ENCODE measurements at places on chromosomes 12 and 14. TPM values are rescaled to one million over a fixed set of nuclear protein-coding genes. Genes with fewer than 3 reads are reported as not detected.

GRCh38 chr14:94644102-94644535 lies 31.9 kb downstream of the SERPINA3 start:
- DNase-seq, result no peak
- no peaks in the 10 kb centered on the region for H3K36me3 ChIP-seq
- no peaks in the 10 kb centered on the region for H3K4me1 ChIP-seq

DNA sequence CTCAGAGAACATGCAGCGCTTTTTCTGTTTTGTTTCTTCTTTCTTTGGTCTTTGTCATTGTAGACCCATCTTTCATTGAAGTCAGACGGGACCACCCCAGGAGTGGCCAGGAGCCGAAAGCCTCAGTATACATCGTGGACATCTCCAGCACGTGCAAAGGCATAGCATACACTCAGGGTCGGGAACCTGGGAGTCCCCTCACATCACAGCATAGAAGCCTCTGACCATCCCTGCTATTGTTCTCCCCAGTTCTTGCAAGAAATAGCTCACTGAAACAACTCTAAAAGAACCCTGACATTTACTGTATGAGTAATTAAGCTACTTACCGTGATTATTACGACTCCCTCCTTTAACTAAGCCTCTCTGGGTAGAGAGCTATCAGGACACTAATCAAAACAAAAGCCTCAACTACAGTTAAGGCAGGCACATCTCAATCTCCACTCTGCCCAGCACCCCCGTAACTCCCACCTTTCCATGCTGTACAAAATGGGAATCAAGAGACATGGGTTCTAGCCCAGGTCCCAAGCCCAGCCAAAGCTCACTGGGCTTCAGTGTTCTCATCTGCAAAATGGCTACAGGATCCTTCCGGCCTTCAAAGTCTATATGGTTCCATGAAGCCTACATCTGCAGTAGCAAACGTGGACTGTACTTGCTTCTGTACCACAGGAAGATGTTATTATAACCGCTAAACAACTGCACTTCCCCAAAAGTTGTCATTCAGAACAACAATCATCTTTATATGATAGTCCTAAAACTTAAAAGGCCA lies 6.7 kb downstream of the CCDC88C start:
- peak; percentile 47 for DNase-seq
- no peaks in the 10 kb centered on the region for H3K4me1 ChIP-seq
- no peaks in the 10 kb centered on the region for H3K27me3 ChIP-seq
- no peaks in the 10 kb centered on the region for H3K36me3 ChIP-seq
- H3K4me3 ChIP-seq, result no peak overlapping the region

DNA sequence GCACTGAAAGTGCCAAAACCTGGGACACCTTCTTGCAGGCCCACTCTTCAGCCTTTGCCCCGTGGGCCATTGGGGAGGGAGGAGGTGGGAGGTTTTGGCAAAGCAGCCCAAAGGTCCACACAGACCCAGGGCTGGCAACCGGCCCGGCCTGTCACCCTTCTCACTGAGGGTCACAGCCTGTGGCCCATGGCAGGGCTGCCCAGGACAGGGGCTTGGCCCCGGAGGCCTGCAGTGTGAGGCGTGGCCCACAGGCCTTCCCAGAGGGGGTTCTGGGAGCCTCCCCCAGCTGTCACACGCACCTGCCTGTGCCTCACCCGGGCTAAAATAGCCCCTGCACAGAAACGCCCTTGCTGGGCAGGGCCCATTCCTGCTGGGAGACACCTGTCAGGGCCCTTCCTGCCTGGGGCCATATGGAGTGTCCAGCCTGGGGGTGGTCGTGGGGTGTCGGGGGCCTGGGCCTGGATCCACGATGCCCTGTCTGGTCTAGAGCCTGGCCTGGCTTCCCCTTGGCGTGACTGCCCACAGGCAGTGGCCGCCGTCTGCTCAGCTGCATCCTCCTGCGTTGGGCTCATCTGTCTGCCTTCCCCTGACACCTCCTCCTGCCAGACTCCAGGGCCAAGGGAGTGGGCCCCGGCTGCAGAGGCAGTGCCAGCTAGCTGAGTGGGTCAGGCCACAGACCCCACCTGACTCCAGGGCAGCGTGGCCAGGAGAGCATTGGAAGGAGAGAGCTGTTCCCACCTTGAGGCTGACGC lies 19.2 kb downstream of the PACS2 start:
- no peaks in the 10 kb centered on the region for H3K27me3 ChIP-seq
- H3K27ac ChIP-seq, result no peak overlapping the region
- H3K4me1 ChIP-seq, result no peaks in the 10 kb centered on the region
- no peak overlapping the region for H3K4me3 ChIP-seq
- DNase-seq, result no peak
- no peaks in the 10 kb centered on the region for H3K36me3 ChIP-seq

- H3K4me1 ChIP-seq, result no peaks in the 10 kb centered on the region
- no peak for DNase-seq
- no peaks in the 10 kb centered on the region for H3K36me3 ChIP-seq
- H3K27ac ChIP-seq, result no peak overlapping the region
- H3K27me3 ChIP-seq, result no peaks in the 10 kb centered on the region
Measured at GRCh38 chr12:72465940-72466630, 193.9 kb downstream of the TRHDE start.

DNA sequence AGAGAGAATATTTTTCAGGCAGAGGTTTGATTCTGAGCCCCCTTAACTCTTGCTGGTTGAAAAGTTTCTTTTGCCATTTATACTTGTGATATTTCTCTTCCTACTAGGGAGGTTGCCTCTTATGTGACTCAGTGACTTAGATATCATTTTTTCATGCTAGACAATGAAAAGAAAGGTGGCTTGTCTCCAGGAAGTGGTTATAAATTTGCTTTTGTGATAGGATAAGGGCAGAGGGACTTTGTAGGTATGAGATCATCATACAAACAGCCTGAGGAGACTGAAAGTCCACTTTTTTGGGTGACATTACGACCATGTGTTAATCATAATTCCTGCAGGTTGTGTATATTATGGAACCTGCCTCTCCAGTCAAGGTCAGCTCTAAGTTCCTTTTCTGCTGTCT lies 35.8 kb downstream of the ACSM4 start:
- H3K4me3 ChIP-seq, result no peak overlapping the region
- no peaks in the 10 kb centered on the region for H3K4me1 ChIP-seq
- no peaks in the 10 kb centered on the region for H3K36me3 ChIP-seq
- H3K27ac ChIP-seq, result no peak overlapping the region
- H3K27me3 ChIP-seq, result no peaks in the 10 kb centered on the region

GRCh38 chr14:21990116-21990515 lies 316.5 kb upstream of the OR4E1 start:
- no peak overlapping the region for H3K27ac ChIP-seq
- H3K4me1 ChIP-seq, result no peaks in the 10 kb centered on the region
- H3K4me3 ChIP-seq, result no peak overlapping the region

- no peak overlapping the region for H3K4me3 ChIP-seq
- no peak overlapping the region for H3K27ac ChIP-seq
- H3K4me1 ChIP-seq, result no peaks in the 10 kb centered on the region
- no peaks in the 10 kb centered on the region for H3K36me3 ChIP-seq
Measured at GRCh38 chr12:98343002-98343567, 172.3 kb upstream of the TMPO start.

DNA sequence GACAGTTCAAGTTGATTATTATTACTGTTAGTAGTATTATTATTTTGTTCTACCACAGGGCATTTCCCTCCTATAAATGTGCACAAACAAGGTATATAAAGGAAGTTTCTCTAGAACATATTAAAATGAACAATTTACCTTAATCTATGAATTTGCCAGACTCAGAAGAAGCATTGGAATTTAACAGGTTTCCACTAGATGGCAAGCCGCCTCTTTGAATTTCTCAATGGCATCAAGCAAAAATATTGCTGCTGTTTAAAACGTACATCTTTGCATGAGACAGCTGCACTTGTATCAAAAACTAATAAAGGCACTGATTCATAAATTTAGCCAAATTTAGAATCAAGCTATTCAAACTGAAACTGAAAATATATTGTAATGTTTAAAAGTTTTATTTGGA lies 34.6 kb upstream of the MIS18BP1 start:
- DNase-seq, result no peak
- no peaks in the 10 kb centered on the region for H3K4me1 ChIP-seq
- H3K27ac ChIP-seq, result no peak overlapping the region
- H3K4me3 ChIP-seq, result no peak overlapping the region
- H3K27me3 ChIP-seq, result no peaks in the 10 kb centered on the region

DNA sequence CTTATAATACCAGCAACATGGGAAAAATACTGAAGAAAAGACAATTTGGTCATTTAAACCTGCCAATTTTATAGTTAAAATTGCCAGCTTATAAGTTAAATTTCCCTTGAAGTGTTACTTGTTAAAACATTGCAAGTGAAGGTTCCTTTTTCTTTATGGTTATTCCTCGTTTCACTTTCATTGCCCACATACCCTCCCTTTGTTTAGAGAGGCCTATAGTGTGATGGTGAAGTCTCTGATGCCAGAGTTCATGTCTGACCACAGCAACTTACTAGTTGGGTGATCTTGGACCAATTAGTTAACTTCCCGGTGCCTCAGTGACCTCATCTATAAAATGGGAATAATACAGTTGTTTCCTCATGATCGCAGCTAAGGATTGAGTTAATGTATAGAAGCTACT lies 173.5 kb downstream of the ANO6 start:
- peaks cover 17% of the 10 kb centered on the region for H3K36me3 ChIP-seq
- no peak overlapping the region for H3K4me3 ChIP-seq
- H3K4me1 ChIP-seq, result no peaks in the 10 kb centered on the region
- DNase-seq, result no peak
- no peaks in the 10 kb centered on the region for H3K27me3 ChIP-seq

DNA sequence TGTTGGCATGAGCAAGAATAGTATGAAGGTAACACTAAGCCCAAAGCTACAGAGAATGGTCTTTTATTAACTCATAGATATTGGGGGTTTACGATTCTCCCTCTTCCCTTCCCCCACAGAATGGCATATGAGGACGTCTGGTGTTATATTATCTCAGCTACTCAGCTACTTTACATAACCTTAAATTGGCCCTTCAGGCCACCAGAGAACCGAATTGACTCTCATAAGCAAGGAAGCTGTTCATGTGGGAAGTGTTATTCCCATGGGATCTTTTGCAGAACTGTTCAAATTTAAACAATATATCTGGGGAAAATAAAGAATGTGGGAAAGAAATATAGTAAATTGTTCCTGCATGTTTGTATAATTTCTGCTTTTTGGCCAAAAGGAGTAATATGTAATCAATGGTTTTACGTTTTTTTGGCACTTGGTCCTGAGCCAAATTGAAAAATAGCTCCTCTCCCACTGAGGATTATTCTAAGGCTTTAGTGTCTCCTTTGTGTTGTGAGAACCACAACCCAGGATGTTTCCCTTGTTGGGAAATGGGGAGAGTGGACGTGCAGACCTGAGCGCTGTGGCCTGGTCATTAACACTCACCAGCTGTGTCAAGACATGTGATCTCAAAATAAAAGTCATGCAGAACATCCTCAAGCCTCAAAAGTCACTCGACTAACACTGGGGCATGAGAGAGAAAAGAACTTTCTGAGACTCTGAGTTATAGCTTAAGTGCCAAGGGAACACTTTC lies 31.8 kb upstream of the CMAS start:
- H3K36me3 ChIP-seq, result no peaks in the 10 kb centered on the region
- no peaks in the 10 kb centered on the region for H3K27me3 ChIP-seq
- no peaks in the 10 kb centered on the region for H3K4me1 ChIP-seq

GRCh38 chr12:72540811-72541210 lies 268.6 kb downstream of the TRHDE start:
- H3K27me3 ChIP-seq, result no peaks in the 10 kb centered on the region
- no peaks in the 10 kb centered on the region for H3K4me1 ChIP-seq

GRCh38 chr12:65655074-65655493 lies 169.2 kb upstream of the HMGA2 start:
- H3K36me3 ChIP-seq, result no peaks in the 10 kb centered on the region
- no peak overlapping the region for H3K4me3 ChIP-seq
- no peaks in the 10 kb centered on the region for H3K27me3 ChIP-seq
- H3K27ac ChIP-seq, result no peak overlapping the region

DNA sequence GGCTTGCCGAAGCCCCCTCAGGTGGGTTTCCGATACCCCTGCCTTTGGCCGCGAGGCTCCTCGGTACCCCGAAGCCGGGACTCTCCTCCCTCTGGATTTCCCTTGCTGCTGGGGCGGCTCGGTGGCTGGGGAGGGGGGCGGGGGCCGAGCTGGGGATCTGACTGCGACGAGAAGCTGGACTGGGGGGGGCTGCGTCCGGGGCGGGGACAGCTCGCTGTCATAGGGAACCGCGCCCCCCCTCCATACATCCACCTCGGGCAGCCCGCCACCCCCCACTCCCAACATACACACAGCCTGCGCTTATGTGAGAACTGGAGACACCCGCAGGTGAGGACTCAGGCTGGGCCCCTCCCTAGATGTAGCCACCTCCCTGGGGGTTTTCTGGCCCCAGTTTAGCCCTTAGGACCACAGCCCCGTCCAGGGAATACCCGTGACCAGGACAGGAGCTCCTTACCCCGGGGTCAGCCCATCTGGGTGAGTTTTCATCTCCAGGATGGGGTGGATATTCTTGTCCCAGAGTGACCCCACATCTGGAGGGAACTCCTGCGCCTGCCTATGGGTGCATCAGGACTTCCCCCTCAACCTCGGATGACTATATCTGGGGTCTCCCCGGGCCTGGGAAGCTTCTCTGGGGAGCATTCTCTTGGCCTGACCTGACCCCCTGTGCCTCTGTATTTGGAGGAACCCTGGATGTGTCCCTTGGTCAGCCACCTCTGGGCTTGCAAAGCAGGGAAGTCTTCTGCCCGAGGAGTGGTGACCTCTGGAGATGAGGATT lies 687 bp downstream of the ASIC1 start:
- DNase-seq, result no peak
- peak overlapping the region; percentile 65 for H3K4me3 ChIP-seq
- H3K27ac ChIP-seq, result peak overlapping the region; percentile 82
- no peaks in the 10 kb centered on the region for H3K27me3 ChIP-seq
- peaks cover 27% of the 10 kb centered on the region for H3K4me1 ChIP-seq
- H3K36me3 ChIP-seq, result no peaks in the 10 kb centered on the region

DNA sequence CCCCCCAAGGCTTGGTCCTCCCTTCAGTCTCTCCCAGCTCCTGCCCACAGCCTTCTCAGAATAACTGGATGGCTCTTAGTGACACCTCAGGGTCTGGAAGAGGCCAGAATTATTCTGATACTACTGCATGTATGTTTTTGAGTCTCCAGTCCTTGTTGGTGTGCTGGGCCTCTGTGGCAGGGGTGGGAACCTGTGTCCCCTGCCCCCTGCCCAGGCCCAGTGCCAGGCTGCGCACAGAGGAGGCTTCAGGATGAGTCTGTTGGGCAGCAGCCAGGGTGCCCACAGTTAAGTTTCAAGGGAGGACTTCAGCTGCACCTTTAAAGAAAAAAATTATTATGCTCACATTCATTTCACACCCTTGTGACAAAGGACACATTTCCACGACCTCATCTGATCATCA lies 348.3 kb downstream of the CACNA1C start:
- no peak overlapping the region for H3K4me3 ChIP-seq
- H3K27ac ChIP-seq, result peak overlapping the region; percentile 79
- peaks cover 64% of the 10 kb centered on the region for H3K4me1 ChIP-seq
- no peak for DNase-seq
- H3K27me3 ChIP-seq, result no peaks in the 10 kb centered on the region

SERPINA3 gene
- total RNA-seq, result 80.9 TPM

DHRS1 gene
- 28.0 TPM for total RNA-seq

EML5 gene
- total RNA-seq, result 3.7 TPM

DERA gene
- total RNA-seq, result 54.2 TPM

Measured in sigmoid colon (tissue), 7 donors.